Stimulated activated CD4-positive, alpha-beta T cell treated with anti-CD3 and anti-CD28 coated beads, Interleukin-1b, Interleukin-23, amount 100 ng/mL, for 48 hours (primary cell): ENCODE measurements at places on chromosomes 6 and 20.

- DNase-seq = no peak
These were observed 78.2 kb downstream of the C6orf118 start for GRCh38 chr6:165231177-165231576.

DNA sequence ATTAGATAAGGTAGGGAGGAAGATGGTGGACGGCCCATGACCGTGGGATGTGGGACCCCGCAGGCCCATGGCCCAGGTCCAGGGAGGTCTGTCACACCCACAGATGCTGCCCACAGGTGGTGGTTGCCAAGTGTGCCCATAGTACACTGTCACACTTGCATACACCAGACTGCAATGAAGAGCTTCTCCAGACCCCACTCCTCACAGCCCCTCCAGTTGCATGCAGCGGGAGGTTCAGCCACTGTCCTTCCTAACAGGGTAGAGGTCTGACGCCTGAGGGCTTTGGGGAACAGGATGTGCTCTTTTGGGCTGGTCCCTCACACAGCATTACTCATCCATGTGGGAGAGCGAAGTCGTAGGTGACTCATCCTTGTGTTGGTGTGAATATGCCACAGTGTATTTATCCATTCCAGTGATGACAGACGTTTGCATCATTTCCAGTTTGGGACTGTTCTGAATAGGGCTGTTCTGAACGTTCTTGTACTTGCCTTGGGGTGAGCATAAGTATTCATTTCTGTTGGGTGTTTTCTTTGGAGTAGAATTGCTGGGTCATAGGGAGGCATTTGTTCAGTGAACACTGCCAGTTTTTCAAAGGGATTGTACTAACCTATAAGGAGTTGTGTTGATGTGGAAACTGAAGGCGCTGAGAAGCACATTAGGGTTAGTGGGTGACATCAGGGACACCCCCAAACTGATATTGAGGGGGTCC is 10.1 kb upstream of the PYGB start:
- peak; percentile 82 for DNase-seq

GRCh38 chr6:40794586-40794985 is 207.4 kb upstream of the LRFN2 start:
- no peak for DNase-seq

DNA sequence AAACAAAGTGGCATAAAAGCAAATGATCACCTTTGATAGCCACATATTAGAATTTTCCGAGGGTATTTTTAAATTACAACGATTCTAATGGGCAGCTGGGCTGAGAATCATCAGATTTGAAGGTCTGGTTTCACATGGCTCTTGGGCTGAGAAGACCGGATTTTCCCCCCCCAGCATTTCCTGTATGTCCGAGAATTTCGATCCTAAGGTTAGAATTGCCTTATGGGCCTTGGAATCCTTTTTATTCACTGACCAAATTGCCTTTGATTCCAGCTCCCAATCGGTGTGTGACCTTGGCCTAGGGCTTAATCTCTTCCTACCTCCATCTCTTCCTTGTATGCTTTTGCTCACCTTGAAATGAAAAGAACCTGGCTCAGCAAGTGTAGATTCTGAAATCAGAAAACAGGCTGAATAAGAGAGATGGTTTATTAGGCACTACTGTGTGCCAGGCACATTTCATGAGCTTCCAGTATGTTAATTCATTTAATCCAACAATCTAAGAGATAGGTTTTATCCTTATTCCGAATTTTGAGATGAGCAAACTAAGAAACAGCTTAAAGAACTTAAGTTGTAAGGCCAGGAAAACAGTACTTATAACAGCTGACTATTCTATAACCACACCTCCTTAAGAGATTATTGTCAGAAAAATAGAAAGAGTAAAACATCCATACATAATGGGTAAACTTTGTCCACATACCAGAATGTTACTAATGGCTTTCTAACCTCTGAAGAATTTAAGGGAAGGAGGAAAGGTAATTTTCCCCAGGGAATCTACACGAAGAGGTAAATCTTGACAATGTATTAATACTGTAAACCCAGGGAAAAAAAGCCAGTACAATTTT is 39.4 kb downstream of the HFE start:
- DNase-seq = no peak

DNA sequence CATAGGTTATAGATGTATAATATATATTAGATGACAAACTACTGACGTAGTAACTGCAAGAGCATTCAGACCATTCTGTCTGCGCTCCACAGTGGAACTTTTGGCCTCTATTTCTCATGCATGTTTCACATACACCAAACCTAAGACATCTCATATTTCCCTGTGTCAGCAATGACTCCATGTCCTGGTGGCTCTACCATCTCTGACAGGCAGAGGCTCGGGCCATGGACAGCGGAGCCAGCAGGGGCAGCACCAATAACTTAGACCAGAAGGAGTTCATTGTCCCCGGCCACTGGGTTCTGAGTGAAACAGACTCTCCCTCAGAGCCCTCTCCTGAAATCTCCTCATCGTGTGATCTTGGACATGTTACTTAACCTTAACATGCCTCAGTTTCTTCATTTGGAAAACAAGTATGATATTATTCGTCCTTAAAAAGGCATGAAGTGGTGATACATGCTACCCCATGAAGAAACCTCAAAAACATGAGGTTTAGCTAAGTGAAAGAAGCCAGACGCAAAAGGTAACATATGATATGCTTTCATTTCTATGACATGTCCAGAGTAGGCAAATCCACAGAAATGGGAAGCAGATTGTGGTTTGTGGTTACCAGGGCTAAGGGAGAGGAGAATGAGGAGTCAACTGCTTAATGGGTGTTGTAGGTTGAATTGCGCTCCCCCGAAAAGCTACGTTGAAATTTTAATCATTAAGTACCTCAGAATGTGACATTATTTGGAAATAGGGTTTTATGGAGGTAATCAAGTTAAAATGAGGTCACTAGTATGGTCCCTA is 564.0 kb upstream of the JARID2 start:
- DNase-seq = no peak

DNA sequence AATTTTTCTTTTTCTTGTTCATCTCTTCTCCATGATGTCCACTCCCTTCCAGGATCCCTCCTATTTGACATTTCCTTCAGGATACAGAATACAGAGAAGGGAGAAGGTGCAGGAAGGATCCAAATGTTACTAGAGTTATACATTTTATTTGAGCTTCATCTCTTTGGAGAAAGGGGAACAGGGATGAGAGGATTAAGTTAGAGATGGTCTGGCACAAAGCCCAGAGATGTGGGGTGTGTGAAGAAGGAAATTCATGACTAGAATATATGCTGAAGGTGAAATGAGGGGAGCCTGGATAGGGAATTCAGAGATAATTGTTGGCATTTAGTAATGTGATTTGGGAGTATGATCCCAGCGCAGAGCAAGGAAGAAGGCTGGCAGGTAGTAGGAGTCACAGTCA is 22.5 kb upstream of the SRPK1 start:
- DNase-seq = no peak

DNA sequence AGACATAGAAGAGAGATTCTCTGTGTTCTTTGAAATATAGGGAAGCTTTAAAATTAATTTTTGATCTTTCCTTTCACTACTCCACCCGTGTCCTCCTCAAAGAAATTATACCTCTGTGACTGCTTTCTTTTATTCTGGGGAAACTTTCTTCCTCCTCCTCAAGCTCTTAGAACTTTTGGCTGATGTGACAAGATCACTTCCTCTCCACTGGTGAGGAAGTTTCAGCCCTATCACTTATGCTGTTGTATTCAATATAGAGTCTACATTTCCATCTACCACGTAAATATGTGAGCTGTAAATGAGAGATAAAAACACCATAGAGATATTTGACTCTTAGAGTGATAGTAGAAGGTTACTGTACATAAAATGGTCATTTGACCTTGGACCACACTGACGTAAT is 141.9 kb upstream of the SASH1 start:
- no peak for DNase-seq

DNA sequence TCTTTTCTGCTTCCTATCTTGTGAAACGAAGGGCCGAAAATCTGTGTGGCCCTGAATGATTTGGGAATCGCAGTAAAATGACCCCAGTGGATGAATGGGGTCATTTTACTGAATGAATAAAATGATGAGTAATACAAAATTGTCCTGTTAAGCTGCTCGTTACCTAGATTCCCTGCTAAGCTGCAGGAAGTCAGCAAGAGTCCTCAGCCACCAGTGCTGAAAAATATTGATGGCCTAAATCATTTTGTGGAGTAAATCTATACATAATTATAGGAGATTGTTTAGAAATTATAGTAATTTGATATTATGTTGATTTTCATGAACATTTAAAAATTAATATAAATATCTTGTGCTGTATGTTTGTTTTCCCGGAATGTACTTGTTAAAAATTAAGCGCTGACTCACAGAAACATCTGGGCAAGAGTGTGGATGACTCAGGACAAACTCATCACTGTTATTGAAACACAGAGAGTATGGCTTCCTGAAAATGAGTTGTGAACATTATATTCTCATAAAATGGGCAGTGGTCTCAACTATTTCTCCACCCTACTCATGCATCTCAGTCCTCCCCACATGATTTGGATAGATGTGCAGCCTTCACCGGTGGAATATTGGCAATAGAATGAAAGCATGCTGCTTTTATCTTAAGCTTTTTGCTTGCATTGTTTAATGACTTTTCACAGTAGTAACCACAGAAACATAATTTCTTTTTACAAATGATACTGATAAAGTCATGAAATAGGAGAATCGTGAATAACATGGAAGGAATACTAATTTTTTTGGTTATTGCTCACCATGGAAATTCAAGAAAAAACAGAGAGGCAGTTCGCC is 36.2 kb upstream of the RGS17 start:
- no peak for DNase-seq

DNA sequence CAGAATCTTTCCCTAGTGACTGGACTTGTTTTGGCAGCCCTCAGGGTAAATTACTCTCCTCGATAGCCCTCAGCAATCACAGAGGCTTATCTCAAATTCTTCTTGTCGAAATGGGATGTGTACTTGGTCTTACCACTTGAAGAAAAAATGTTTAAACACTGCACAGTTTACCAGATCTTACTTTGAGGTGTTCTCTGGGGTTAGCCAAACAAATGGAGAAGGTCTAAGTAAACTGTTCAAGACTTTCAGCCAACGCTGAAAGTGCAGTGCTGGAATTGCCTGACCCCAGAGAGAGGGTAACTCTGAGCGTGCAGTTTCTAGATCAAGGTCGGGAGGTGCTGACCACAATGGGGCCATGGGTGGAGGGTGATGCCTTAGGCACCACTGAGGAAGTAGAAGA is 39.2 kb downstream of the MYLIP start:
- no peak for DNase-seq

GRCh38 chr6:160221423-160221822 is 37.2 kb downstream of the SLC22A2 start:
- DNase-seq = no peak

DNA sequence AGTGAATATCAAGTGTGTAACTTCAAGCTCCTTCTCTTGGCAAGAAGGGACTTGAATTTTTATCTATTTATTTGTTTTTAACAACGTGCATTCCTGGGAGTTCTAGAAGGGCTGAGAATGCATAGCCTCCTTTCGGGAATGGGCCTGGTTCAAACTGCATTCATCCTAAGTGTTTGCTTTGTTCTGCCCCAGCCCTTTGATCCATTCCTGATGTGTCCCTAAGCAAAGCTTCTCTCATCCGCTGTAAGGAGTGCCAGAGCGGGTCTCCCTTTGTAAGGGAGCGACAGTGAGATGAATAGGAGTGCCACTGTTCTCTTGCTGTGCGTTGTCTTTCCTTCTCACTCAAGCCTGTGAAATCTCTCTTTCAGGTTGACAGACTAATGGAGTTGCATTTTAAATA is 61.0 kb upstream of the VSTM2L start:
- DNase-seq = no peak

DNA sequence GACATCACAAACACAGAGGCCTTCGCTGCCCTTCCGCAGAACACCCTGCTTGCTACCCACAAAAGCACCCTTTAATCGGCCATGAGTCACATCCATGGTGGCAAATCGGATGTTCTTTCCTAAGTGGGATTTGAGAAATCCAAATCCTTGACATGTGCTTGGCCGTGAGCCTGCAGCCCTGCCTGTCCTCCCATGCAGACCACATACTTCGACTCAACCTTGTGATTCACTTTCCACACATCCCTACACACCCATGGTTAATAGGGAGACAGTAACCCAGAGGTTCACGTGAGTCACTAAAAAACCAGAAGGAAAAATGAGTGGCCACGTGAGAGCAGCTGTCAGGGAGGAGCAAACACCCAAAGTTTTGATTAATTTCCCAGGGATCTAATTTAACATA is 19.4 kb downstream of the RAMACL start:
- DNase-seq = no peak

GRCh38 chr6:94065707-94066337 is 646.5 kb upstream of the EPHA7 start:
- no peak for DNase-seq

DNA sequence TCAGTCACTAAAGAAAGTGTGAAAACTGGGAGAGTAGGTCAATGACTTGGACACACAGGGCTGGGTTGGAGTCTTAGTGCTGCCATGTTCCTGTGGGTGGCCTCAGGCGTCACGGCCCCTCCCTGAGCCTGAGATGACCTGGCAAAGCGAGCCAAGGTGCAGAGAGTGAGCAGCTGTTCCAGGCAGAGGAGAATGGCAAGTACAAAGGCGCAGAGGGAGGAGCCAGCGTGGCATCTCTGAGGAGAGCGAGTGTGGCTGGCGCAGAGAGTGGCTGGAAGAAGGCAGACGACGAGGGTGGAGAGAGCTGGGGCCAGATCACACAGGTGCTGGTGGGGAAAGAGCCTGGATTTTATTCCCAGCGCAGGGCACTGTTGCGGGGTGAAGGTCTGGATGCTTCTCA is 20.6 kb upstream of the CHMP4B start:
- DNase-seq = no peak

GRCh38 chr20:49529470-49529869 is 38.5 kb downstream of the PTGIS start:
- no peak for DNase-seq

GRCh38 chr6:170212956-170213636 is 77.8 kb downstream of the DLL1 start:
- DNase-seq = no peak

- no peak for DNase-seq
These were observed 41.5 kb downstream of the APCDD1L start for GRCh38 chr20:58473453-58474425.

DNA sequence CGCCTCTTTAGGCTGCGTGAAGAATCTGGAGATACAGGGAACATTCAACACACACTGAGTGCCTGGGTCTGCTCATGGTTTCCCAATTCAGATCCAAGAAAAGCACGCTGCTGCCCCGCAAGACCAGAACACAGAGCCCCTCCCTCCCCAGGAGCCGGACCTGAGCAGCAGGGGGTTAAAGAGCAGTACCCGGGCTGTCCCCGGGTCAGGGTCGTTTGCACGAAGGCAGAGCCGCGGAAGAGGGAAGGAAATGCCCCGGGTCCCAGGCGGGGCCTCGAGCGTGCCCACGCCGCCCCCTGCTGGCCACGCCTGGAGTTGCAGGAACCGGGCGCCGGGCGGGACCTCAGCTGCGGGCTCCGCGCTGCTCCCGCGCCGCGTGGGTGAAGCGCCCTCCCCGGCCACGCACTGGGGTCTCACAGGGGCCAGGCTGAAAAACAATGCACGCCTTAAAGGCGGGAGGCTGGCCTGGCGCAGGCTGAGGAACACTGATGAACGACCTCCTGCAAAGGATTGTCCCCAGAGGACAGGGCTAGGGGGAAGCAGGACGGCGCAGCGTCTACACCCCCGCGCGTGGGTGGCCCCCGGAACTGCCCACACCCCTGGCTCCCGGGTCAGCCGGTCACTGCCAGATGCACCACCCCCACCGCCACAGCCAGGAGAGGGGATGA is 48.9 kb downstream of the ANKRD60 start:
- peak; percentile 56 for DNase-seq
